ENCODE measurements at places on chromosomes 13 and 19. TPM values are rescaled to one million over a fixed set of nuclear protein-coding genes. Genes with fewer than 3 reads are reported as not detected.

Gene C13orf42
- not detected for total RNA-seq

Gene LGI4
- 0.16 TPM for total RNA-seq

Gene CEACAM19
- 8.3 TPM for total RNA-seq

Gene ZNF793
- total RNA-seq = 0.05 TPM

Gene MED26
- total RNA-seq = 3.5 TPM

Gene CAMSAP3
- 3.1 TPM for total RNA-seq

Gene UHRF1
- 48.8 TPM for total RNA-seq

Gene SIAH3
- not detected for total RNA-seq

Gene ZNF541
- total RNA-seq = not detected

Gene NLRP11
- total RNA-seq = 0.05 TPM

Gene ZNF610
- total RNA-seq = not detected

Gene ERICH4
- total RNA-seq = not detected

Gene CLEC11A
- 10.9 TPM for total RNA-seq

Gene ZNF331
- total RNA-seq = 13.2 TPM

Gene TYROBP
- total RNA-seq = not detected

Gene OR7A5
- total RNA-seq = not detected

Gene RNF225
- total RNA-seq = 0.12 TPM

Measured in A549 treated with CORT108297 at 1 μM for 4 hours (cell line).